Activated CD4-positive, alpha-beta memory T cell treated with anti-CD3 and anti-CD28 coated beads, Interleukin-2, amount 10 ng/mL, durations not matched to agents 7 days and 5 days (primary cell): ENCODE measurements at places on chromosomes 2 and 18. TPM values are rescaled to one million over a fixed set of nuclear protein-coding genes. Genes with fewer than 3 reads are reported as not detected.

The CTNNA2 gene
- not detected for total RNA-seq

The DNAJC5G gene
- total RNA-seq: not detected

The NRP2 gene
- 2.3 TPM for total RNA-seq

DNA sequence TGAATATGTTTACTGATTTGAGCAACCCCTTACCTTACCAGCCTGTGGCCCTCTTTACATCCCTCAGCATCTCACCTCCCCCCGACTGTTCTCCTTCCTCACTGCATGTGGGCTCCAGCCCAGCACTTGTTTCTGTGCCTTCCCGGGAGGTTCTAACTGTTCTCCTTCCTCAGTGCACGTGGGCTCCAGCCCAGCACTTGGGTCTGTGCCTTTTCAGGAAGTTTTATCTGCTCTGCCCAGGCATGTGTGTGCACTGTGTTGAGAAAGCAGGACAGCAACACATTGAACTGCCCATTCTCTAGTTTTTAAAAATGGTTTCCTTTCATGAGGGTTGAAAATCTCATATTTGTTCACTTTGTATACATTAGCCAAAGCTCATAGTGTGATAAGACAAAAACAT lies 158.4 kb downstream of the ATP9B start:
- DNase-seq: no peak
- peaks cover 4% of the 10 kb centered on the region for H3K36me3 ChIP-seq
- H3K27me3 ChIP-seq: no peaks in the 10 kb centered on the region

- H3K27me3 ChIP-seq: peaks cover 3% of the 10 kb centered on the region
- no peak for DNase-seq
- H3K4me1 ChIP-seq: no peaks in the 10 kb centered on the region
- H3K36me3 ChIP-seq: no peaks in the 10 kb centered on the region
- H3K4me3 ChIP-seq: no peak overlapping the region
- H3K27ac ChIP-seq: no peak overlapping the region
Measured at GRCh38 chr2:119005051-119005450, 63.1 kb downstream of the MARCO start.

- DNase-seq: no peak
- H3K4me1 ChIP-seq: peaks cover 28% of the 10 kb centered on the region
- H3K4me3 ChIP-seq: peak overlapping the region; percentile 43
- peak overlapping the region; percentile 91 for H3K27ac ChIP-seq
- no peaks in the 10 kb centered on the region for H3K27me3 ChIP-seq
Measured at GRCh38 chr2:53994818-53995808, 24.3 kb upstream of the PSME4 start.

DNA sequence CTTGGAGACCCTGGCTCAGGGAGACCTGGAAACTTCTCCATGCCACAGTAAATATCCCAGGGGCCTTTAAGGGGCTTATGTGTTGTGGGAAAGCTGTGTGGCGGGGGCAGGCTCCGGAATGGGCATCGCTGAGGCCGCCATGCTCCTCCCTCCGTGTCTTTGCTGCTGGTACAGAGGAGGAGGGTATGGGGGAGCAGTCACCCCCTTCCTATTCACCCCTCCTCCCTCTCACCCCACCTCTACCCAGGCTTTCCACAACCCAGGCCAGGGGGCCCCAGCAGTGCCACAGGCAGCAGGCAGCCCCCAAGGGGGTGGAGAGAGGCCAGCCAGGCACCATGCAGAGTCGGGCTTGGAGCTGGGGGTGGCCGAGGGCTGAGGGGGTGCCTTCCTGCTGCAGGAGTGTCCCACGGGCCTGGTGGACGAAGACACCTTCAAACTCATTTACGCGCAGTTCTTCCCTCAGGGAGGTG lies 28.0 kb upstream of the FAHD2A start:
- DNase-seq: no peak
- no peak overlapping the region for H3K4me3 ChIP-seq
- H3K4me1 ChIP-seq: no peaks in the 10 kb centered on the region
- peaks cover 4% of the 10 kb centered on the region for H3K27me3 ChIP-seq
- H3K27ac ChIP-seq: no peak overlapping the region
- no peaks in the 10 kb centered on the region for H3K36me3 ChIP-seq
